ENCODE measurements at places on chromosomes 1 and 21.

- DNase-seq = no peak
Measured at GRCh38 chr21:40383951-40384350, 463.0 kb downstream of the DSCAM start.

- DNase-seq = no peak
Measured at GRCh38 chr1:29312469-29313461, 76.4 kb downstream of the PTPRU start.

GRCh38 chr1:1205769-1206375 lies 520 bp downstream of the TNFRSF18 start:
- DNase-seq = no peak

DNA sequence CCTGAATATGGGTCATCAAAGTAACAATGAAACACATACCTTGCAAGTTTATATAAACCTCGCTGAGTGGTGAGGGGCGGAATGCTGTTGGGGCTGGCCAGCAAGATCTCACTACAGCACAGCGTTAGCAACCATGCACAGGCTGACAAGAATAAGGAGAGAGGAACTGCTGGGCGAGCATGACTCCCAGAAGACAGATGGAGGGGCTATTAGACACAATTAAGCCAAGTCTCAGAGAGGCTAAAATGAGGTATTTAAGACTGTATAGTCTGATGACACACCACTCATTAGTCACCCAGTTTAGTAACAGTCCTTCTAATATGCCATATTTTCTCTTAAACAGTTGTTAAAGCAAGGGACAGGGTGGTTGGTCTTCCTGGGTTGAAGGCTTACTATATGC lies 340.2 kb upstream of the NR5A2 start:
- no peak for DNase-seq

DNA sequence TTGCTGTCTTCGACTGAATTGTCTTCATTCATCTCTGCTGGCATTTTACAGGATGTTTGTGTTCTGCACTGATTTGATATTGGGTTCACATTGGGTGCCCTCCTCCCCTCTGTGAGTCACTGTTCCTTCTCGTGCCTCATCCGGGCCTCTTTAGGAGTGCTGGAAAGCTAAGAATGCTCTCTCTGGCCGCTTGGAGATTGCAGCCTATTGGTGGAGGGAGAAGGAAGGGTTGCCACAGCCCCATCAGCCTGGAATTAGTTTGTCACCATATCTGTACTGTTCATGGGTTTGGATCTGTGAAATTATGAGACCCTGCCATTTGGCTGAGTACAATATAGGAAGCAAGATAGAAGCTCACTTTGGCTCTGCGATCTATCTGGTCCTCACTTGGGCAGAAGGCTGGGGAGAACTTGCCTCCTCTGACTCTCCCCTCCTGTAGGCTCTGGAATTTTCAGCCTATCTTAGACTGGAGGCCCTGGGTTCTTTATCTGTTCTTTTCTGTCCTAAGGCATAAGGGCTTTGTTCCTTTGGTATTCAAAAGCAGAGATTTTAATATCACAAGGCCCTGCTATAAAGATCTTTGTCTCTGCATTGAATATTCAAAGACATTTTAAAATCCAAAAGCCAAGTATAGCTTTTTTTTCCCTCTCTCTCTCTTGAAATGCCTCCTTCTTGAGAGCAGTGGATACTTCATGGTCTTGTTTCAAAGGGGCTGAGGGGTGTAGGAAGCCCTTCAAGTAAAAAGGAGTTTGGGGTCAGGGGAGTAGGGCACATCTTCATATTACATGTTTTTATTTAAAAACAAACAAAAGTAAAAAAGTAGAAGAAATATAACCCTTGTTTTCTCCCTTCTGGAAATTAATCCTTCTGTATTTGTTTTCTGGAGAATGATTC lies 347.9 kb downstream of the ZP4 start:
- DNase-seq = no peak

- no peak for DNase-seq
Measured at GRCh38 chr21:9738527-9738926, 782.9 kb upstream of the TPTE start.

- no peak for DNase-seq
Measured at GRCh38 chr1:219333626-219334025, 159.9 kb downstream of the LYPLAL1 start.

GRCh38 chr21:15018382-15018781 lies 46.4 kb downstream of the NRIP1 start:
- no peak for DNase-seq

- DNase-seq = no peak
Measured at GRCh38 chr1:162391790-162392563, 10.4 kb downstream of the C1orf226 start.

DNA sequence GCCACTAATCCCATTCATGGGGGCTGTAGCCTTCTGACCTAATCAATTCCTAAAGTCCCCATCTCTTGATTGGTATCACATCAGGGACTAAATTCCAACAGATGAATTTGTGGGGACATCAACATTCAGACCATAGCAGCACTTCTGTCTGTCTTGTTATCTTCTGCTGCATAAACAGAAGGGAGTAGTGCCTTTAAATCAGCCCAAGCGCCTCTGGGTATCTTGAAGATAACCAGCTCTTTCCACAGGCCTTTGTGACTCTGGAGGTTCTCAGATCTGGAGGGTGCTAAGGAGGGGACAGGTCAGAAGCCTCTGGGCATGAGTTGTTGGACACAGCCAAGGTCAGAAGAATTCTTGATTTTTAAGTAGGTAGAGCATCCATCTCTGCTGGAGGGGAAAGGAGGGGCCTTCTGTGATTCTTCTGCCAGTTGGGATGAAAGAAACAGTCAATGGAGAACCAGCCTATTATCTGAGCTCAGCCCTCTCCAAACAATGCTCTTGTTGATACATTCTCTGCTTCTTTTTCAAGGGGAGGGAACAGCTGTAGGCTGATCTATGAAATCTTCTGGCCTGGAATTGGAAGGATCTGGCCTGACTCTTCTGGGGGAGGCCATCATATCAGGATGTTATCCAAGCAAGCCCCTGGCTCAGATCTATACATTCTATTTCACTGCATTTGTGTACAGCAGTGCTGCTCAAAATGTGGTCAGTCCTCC lies 31.3 kb upstream of the LRIG2 start:
- DNase-seq = no peak

GRCh38 chr1:107593501-107594209 lies 371.3 kb downstream of the VAV3 start:
- DNase-seq = no peak

DNA sequence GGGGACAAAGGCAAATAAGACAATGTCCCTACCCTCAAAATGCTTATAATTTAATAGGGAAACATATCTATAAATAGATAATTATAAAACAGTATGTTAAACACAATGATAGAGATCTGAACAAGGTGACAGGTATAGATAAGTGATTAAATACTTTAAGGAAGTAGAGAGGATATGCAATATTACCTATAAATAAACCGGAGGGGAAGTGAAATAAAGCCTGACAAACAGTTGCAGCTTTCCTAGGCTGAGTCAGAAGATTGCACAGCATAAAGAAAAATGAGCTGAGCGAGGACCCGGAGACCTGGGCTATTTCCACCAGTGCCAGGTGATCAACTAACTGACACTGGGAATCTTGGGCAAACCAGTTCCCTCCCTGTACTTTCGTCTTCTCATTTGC lies 11.5 kb upstream of the PSRC1 start:
- DNase-seq = no peak

DNA sequence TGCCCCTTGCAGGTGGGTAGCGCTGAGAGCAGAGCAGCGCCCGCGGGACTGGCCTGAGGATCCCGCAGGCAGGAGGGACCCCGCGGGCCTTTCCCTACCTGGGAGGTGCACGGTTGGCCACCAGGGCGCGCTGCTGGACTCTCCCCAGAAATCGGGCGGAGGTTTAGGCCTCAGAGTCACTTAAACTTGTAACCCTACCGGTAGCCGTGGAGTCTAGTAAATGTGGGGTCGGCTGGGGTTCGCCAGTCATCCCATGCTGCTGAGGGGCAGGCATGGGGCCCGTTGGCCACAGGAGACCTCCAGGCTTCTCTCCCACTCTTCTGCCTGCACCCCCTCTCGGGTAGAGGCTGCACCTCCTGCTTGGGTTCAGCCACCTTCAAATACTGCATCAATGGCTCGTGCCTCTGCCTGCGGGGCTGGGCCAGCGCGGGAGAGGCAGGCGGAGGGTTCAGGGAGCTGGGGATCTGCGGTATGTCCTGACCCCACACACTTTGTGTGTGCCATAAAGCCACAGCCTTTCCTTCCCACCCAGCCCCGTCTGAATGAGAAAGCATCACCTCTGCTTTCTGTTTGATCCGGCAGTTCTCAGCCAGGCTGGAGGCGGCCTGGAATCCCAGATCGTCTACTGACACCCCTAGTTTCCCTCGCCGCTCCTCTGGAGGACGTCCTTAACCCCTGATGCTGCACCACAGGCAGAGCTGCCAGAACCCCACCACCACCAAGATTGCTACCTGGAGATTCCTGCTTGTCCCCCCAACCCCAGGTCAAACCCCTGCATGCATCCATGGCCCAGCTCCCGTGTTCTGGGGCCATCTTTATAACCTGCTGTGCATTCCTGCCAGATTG lies 12.3 kb upstream of the GSTM4 start:
- DNase-seq = peak; percentile 91

GRCh38 chr1:96488777-96489176 lies 232.8 kb upstream of the PTBP2 start:
- no peak for DNase-seq

DNA sequence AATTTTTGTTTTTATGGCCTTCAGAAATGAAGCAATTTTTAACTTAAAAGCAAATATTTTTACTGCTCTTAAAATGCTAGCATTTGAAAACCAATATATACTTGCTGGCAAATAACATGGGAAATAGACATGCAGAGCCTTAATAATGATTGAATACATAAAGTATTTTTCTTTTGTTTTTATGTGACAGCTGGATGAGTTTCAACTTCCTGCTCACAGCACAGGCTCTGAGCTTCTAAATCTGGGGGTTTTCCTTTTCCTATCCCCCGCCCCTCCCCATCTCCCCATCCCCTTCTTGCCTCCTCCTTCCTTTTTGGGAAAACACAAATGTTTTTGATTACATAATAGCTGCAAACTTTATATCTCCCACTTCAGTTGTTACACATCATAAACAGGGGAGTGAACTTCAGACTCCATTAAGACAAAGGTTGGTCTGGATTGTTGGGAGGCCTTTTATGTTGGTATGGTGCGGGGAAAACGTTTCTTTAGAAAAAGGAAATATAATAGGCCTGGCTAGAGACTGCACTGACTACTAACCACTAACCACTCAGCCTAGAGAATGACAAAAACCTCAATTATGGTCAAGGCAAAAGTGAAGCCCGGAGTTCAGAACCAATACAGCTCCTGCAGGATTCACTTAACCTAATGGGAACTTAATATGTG lies 116.1 kb upstream of the GORAB start:
- no peak for DNase-seq

DNA sequence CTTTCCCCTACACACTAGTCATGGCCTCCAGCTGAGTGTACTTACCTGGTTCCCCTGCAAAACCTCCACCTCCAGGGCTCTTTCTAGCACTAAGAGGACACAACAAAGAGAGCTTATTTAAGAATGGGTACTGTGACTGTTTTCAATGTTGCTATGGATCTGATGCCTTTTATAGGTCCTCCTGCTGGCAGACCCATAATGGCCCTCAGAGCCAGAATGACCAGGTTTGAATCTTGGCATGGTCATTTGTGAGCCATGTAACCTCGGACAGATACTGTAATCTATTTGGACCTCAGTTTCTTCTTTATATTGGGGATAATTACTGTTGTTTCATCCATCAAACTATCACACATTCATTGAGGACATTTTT lies 137.6 kb upstream of the USP24 start:
- DNase-seq = no peak

DNA sequence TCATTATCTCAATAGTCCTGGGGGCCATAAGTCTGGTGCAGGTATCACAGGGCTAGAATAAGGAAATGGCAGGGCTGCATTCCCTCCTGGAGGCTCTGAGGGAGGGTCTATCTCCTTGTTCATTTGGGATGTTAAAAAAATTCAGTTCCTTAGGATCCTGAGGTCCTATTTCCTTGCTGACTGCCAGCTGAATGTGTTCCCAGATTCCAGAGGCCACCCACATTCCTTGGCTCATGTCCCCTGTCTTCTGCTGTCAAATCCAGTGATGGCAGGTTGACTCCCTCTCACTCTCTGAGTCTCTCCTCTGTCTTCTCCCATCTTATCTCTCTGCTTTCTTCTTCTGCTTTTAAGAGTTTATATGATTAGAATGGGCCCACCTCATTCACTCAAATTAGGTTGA lies 400.6 kb downstream of the PTPRU start:
- DNase-seq = no peak

- no peak for DNase-seq
Measured at GRCh38 chr1:171935664-171936063, 94.4 kb downstream of the DNM3 start.

GRCh38 chr21:45449658-45450422 lies 44.9 kb downstream of the COL18A1 start:
- DNase-seq = no peak

- no peak for DNase-seq
Measured at GRCh38 chr1:980602-981395, 1.1 kb downstream of the PERM1 start.

GRCh38 chr1:198575798-198576641 lies 35.5 kb upstream of the ATP6V1G3 start:
- no peak for DNase-seq

DNA sequence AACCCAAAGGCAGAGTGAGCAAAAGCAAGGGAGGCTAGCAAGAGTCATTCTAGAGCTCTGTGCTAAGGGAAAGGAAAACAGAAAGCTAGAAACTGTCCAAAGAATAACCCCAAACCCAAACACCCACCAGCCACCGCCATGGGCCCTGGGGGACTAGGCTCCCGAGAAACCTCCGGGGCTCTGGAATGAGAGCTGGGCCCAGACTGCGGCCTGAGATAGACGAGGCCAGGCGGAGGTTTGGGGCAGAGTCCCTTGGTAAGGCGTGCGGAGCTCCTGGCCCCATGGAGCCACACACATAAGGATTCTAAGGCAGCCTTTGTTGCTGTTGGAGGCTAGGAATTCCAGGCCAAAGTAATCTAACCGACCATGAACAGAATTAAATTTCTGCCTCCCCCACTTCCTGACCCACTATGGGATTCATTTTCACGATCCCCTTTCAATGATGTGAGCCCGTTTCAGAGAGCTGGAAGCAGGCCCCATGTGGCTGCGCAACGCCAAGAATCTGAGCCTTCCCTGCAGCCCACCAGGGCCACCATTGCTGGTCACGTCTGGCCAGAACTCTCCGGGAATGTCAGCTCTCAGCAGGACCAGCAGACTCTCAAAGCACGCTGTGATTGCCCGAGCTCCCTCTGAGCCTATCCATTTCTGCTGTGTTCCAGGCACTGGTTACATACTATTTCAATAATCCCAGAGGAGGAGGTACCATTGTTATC lies 145.0 kb downstream of the TRABD2B start:
- no peak for DNase-seq

DNA sequence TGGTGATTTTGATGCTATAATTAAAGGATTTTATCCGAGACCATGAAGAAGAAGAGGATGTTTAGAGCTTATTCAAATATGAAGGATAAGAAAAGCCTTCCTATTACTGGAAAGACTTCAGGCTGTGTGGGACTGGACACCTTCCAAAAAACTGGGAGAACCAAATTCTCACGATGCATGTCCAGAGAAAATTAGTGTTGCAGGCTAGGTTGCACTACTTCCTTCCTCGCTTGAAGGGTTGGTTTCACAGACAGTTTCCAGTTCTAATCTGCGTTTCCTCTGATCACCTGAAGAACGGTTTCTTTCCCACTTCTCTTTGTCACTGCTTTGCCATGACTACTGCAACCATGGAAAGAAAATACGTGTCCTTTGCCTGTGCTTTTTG lies 2.0 kb downstream of the MTARC2 start:
- DNase-seq = no peak

Measured in naive thymus-derived CD4-positive, alpha-beta T cell (primary cell).